ENCODE measurements at places on chromosomes 7 and 10.

DNA sequence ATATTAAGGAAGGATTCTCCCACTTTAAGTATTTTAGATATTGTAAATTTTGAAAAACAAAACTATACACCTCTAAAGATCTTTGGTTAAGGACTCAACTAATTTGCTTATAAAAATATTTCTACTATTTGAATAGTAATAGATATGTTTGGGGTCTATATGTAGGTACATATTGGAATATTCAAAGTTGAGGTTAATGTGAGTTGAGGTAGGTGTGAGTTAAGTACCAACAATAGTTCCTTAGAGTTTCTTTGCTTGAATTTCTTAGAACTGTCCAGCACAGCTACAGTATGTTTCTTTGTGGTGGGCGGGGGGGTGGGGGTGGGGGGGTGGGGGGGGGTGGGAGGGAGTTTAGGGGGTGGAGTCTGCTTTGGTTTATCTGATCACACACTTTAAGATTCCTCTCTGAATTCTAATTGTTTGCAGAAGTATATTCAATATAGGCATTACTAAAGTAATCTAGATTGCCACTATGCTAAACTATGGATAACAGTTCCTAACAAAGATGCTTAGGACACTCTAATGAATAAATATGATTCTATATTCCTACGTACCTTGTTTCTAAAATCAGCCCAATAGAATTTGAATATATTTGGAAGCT lies 2.1 kb downstream of the GRM3 start:
- DNase-seq, result no peak

DNA sequence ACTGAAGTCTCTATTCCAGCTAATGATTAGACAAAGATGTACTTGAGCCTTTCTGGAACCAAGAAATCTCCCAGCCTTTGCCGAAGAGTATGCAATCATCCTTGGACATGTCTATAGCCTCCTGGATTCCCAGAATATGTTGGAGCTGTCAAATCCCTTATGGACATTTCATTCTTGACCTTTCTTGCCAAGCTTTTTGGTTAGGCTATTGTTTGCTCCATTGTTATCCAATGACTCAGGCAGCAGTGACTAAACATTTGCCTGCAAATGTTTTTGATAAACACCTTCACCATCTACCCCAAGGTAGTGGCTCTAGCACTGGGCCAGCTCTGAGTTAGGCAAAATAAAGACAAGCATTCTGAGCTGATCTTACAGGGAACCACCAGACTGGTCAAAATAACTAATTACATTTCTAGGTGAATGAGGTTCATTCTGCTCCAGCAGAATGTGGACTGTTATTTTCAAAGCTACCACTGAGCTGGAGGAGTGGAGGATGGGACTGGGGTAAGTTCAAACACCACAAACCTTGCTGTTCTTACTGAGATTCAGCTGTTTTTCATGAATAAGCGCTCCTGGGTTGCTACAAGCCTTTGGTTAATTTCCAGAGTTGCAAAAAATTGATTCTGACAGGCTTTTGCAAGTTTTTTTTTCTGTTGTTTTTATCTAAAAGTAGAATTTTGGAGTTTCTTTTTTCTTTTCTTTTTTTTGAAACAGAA lies 81.0 kb downstream of the TMEM270 start:
- no peak for DNase-seq

DNA sequence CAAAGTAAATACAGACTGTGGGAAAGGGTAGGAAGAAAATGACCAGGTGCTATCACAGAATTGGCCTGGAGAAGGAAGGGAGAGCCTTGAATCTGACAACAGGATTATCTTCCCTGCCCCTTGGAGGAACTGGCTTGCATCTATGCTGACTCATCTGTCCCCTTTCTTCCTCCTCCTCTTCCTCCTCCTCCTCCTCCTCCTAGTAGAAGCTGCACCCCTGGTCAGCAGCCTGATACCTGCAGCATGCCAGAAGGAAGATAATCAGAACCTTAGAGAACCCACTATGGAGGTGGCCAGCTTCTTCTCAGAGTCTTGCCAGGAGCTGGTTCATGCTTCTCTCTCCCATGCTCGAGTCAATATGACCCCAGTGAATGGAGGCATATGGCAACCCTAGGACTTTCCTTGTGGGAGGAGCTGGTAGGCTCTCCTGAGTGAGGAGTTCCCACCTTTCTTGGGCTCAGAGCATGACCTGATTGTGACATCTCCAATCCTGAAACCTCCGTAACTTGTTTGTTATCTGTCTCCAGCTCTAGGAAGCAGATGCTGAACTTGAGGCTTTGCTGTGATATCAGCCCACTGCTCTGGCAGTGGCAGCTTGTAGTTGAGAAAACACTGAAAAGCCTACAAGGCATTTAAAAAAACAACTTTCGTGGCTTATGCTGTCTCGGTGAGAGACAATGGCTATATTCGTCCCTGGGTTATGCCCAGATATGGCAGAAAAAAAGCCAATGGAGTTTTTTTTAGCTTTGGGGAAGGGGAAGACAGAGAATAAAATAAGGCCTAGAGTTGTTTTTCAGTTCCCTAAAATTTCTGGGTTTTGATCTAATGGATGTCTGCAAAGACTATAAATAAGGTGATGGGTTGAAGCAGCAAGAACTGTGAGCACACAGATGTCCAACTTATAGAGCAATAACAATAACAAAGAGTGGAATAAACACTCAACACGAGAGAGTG lies 60.6 kb downstream of the CDHR3 start:
- no peak for DNase-seq

GRCh38 chr7:30977896-30978564 lies 14.3 kb downstream of the GHRHR start:
- DNase-seq, result no peak

DNA sequence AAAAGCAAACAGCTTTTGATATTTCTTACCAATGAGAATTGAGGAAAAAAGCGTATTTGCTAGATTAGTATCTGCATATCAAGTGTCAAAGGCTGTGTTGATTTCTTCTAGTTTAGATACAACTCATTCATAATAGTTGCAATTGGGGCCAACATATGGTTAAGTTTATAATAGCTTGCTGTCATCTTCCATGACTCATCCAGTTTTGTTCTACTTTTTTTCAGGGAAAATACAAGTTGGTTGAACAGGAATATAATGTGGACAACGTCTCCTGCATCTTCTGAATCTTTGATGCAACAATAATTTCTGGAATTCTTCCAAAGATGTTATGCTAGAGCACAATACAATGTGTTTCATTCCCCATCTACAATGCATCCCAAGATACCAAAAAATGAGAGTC lies 182.0 kb downstream of the THSD7A start:
- DNase-seq, result peak; percentile 74

- no peak for DNase-seq
Observed at GRCh38 chr10:3803927-3804741, 19.1 kb upstream of the KLF6 start.

DNA sequence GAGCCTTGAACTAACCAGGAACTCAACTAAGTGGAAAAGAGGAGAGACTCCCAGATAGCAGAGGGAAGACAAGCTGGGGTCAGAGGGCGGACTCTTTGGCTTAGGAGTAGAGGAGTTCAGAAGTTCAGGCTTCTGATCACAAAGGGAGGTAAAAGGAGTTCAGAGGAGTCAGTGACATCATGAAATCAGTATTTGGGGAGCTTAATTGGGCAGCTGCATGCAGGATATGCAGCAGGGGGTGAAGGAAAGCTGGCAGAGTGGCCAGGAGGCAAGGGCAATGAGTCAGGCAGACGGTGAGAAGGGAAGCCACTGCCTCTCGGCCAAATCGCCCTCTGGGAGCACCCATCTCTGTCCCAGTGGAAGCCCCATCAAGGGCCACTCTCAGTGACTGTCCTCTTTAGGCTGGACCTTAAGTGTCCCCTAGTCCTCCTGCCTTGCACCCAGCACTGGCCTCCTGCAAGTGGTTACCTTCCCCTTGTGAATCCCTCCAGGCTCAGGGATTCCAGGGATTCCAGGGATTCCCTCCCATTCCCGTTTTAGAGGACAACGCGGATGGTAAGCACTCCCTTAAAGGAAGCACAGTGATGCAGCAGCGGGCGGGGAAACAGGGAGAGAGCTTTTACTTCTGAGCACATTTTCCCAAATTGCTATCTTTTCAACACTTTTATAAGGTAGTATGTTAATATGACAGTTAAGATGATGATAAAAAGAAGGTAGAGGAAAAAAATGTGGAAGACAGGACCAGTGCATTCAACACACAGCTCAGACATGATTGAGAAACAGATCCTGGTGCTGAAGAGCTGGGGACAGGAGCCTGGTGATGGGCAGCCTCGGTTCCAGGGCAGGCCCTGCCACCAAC lies 72.6 kb downstream of the KCNMA1 start:
- DNase-seq, result peak; percentile 20

GRCh38 chr7:25614415-25614814 lies 386.1 kb upstream of the NPVF start:
- no peak for DNase-seq

GRCh38 chr10:19979628-19980027 lies 163.4 kb downstream of the PLXDC2 start:
- no peak for DNase-seq

- no peak for DNase-seq
Observed at GRCh38 chr7:49980465-49980864, 112.6 kb downstream of the ZPBP start.
